ENCODE measurements at places on chromosomes 16 and 17.

GRCh38 chr16:22624800-22625533 lies 114.3 kb downstream of the NPIPB5 start:
- no peak for DNase-seq

DNA sequence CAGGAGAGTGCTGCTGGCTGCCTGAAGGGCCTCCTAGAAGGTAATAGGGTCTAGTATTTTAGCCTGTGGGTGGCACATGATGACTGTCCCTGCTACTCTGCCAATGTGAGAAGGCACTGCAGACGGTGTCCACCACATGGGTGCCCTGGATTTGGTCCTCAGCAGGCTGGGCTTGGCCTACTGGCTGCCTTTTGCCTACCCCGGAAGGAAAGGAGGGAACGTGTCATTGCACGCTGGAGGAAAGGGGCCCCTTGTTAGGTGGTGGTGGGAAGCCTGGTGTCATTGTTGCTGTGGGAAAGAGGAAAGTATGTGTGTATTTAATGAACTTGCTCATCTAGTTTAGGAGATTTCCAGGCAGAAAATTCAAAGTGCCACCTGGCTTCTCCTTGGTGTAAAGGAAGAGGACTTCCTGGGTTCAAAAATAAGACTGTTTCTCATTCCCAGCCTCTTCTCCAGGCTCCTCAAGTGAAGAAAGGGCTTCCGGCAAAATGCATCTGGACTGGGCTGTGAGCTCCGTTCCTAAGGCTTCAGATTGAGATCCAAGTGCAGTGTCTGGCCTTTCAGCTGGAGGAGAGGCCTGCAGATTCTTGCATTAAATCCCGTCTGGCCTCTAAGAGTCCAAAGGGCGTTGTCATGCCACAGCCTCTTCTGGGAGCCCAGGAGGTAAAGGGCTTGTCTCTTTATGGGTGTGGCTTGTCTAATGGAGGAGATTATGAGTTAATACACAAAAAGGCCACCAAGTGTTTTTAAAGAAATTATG lies 55.1 kb downstream of the RPTOR start:
- DNase-seq = no peak

DNA sequence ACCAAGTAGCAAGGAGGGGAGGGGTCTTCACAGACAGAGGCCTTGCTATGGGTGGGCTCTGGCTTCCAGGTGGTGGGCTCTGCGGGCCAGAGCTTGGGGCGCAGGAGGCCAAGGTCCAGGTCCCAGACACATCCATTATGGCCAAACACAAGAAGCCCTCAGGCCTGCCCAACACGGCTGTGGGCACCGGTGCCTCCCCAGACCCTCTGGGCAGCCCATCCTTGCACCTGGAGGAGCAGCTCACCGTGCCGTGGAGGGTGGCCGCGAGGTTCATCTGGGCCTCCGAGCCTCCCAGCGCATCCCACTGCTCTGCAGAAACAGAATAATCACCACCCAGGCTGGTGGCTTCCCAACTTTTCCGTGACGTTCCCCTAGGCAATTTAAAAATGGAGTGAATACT lies 55.9 kb downstream of the TBC1D16 start:
- DNase-seq = no peak

DNA sequence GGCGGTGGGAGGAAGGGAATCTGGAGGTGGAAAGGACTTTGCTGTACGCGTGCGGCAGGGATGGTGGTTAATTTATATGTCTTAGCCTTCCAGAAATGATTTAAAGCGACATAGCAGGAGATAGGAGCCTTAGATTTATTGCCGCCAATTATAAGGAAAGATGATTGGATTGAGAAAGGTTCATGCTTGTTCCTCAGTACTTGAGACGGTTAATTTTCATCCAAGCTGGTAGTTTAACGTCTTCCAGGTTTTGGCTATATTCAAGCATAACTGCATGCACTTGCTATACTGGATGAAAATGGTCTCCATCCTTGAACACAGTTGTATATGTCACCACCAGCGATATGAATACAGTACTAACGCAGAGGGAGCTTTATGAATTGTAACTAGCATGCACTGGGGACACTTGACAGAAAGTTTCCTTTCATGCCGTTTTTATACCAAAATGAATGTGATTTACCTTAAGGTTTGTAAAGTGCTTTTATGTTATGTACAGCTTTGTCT lies 610 bp upstream of the PEX12 start:
- DNase-seq = no peak

DNA sequence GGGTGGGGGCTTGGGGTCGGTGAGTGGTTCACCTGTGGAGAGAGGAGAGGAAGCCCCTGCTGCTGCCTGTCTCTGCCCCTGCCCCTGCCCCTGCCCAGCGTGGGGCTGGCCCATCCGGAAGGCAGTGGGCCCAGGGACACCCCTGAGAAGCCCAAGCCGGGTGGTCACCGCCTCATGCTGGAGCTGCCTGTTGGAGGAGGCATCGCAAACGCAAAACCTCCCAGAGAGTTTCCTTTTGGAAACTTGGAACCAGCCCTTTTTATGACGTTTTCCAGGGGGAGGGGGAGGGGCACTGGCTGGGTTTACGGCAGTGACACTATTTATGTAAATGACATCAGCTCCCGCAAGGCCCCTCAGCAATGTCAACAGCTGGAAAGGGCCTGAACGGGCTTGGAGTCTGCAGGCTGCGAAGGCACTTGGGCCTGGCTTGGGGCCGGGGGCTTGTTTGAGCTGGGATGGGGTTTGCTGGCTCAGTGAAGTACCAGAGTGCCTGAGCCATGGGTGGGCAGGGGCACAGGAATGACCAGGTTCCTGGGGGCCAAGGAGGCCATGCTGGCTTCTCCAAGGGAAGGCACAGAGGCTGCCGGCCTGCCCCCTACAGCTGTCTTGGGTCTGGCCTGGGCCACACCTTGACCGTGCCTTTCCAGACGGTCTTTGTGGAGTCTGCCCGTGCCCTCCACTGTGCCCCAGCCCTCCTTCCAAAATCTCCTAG lies 219.5 kb downstream of the NTN1 start:
- DNase-seq = peak; percentile 55

- DNase-seq = no peak
Measured at GRCh38 chr17:74763565-74764387, 12.4 kb downstream of the NAT9 start.

GRCh38 chr16:12081048-12081404 lies 104.5 kb downstream of the SNX29 start:
- no peak for DNase-seq

DNA sequence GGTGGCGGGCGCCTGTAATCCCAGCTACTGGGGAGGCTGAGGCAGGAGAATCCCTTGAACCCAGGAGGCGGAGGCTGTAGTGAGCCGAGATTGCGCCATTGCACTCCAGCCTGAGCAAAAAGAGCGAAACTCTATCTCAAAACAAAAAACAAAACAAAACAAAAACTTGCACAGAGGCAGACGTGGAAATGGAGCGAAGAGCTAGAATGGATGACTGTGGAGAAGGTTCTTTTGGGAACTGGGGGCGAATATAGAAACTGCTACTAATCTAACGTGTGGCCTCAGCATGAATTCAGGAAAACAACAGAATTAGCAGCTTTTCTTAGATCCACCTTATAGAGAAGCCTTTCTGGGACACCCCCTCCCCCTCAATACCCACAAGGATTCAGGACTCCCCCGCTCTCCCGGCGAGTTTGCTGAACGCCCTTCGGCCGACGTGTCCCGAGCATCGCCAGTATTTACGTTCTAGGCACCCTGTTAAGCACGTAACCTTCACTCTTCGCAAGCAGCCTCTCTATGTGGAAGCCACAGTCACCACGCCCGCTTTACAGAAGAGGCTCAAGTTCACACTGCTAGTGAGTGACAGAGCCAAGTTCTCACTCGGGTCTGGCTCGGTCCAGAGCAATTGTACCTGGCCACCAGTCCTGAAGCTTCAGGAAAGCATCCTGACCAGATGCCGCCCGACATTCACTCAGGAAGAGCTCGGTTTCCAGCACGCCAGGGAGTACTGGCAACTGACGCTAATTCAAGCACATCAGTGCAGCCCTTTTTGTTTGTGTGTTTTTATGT lies 13.3 kb upstream of the ABR start:
- DNase-seq = no peak

GRCh38 chr16:18852647-18853046 lies 51.3 kb upstream of the ARL6IP1 start:
- no peak for DNase-seq

- peak; percentile 95 for DNase-seq
Measured at GRCh38 chr17:44900894-44901293, 1.6 kb upstream of the EFTUD2 start.

- DNase-seq = no peak
Measured at GRCh38 chr16:17294856-17295255, 175.9 kb downstream of the XYLT1 start.

- DNase-seq = no peak
Measured at GRCh38 chr16:75423723-75424104, 9.6 kb downstream of the CFDP1 start.

- peak; percentile 19 for DNase-seq
Measured at GRCh38 chr16:66911112-66911511, 7.6 kb downstream of the CDH16 start.

- DNase-seq = peak; percentile 69
Measured at GRCh38 chr16:59385959-59386358, 651.8 kb upstream of the GOT2 start.

- no peak for DNase-seq
Measured at GRCh38 chr16:55040366-55041086, 109.9 kb downstream of the IRX5 start.

GRCh38 chr17:43354371-43354770 lies 44.4 kb upstream of the ARL4D start:
- no peak for DNase-seq

GRCh38 chr16:28532940-28533647 lies 5.7 kb downstream of the NUPR1 start:
- DNase-seq = no peak

DNA sequence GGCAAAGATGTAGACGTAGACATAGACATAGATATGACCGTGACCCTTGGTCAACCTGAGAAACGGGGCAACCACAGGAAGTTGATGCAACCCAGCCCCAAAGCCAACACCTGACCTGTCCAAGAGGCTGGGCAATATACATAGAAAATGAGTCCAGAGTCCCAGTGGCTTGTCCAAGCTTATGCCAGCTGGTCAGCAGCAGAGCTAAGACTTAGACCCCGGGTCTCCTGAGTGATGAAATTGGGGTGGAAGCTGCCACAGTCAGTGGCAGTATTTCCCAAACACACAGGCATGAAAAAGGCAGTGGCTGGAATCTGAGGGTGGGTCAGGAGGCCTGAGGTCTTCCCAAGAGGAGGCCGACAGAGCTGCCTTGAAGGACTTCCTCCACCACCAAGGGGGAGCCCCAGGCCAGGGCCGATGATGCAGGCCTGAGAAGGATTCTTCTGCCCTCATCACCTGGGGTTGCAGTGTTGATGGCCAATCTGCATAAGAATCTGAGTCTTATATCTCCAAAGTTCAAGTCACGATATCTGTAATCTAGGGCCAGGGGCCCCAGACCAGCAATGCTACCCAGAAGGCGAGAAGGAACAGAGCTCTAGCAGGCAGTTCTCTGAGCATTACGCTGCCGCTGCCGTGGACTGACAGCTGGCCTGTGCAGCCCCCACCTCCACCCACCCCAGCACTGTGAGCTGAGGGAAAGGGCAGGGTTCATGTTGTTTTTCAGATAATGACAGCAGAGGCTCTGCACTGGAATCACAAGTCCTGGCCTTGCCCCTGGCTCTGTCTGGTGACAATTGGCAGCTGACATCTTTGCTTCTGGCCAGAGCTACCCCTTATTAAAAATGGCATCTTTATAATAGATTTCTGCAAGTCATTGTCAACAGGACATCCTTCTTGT lies 72.7 kb downstream of the GNAO1 start:
- DNase-seq = no peak

DNA sequence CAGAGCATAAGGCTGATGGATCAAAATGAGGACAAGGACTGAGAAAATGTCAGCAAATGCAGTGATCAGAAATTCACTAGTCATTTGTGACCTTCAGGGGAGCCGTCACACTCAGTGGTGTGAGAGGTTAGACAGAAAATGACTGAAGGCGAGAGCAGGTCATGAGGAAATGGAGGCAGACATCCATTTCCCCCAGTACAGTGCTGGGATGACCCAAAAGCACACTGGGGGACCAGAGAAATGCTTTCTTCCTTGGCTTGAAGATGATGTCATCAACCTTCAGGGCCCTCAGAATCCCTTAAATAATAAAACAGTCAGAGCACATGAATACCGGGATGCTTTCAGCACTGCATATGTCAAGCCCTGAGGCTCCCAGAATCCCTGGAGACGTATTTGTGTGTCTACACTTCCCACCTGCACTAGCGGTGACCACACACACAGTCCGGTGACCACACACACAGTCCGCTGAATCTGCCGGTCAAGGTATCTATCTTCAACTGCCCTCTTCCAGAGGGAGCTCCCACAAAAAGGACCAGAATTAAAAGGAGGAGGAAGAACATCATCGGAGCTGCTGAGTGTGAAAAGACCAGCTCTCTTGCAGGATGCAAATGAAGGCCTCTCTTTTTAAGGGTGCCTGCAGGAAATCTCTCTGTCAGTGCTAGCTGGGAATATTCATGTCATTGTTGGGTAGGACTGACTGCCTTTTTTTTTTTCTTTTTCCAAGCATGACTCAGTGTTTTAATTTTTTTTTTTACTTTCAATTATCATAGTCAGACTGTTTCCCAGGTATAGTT lies 8.2 kb downstream of the UBE2O start:
- DNase-seq = peak; percentile 36

- no peak for DNase-seq
Measured at GRCh38 chr16:75065521-75066149, 50.9 kb downstream of the LDHD start.

GRCh38 chr17:30476726-30477082 lies 504 bp upstream of the GOSR1 start:
- no peak for DNase-seq

- peak; percentile 24 for DNase-seq
Measured at GRCh38 chr16:4572715-4573114, 16.6 kb downstream of the C16orf96 start.

DNA sequence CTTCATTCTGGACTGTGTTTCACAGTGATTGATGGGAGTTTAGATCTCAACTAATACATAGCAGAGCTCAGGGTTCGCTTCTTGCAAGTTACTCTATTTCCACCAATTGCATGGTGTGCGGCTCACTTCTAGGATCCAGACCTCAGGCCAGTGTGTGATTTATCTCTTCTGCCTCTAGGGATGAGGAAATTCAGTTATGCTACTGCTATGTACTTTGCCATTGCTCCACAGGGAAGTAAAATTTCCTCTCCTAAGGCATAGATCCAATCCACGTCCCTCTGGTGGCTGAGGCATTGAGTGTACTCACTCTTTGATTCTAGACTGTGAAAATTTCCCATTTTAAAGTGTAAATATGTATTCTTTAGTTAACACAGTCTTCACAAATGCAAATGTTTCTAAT lies 214.1 kb downstream of the HS3ST3B1 start:
- DNase-seq = no peak

GRCh38 chr17:72714357-72714966 lies 378.0 kb downstream of the SLC39A11 start:
- DNase-seq = no peak

Data from cardiac fibroblast (primary cell).